ENCODE measurements at places on chromosomes 1 and 21. TPM values are rescaled to one million over a fixed set of nuclear protein-coding genes. Genes with fewer than 3 reads are reported as not detected.

- H3K27ac ChIP-seq, result no peak overlapping the region
- DNase-seq, result no peak
- no peaks in the 10 kb centered on the region for H3K4me1 ChIP-seq
- no peaks in the 10 kb centered on the region for H3K27me3 ChIP-seq
Measured at GRCh38 chr1:50305808-50306207, 117.4 kb downstream of the DMRTA2 start.

DNA sequence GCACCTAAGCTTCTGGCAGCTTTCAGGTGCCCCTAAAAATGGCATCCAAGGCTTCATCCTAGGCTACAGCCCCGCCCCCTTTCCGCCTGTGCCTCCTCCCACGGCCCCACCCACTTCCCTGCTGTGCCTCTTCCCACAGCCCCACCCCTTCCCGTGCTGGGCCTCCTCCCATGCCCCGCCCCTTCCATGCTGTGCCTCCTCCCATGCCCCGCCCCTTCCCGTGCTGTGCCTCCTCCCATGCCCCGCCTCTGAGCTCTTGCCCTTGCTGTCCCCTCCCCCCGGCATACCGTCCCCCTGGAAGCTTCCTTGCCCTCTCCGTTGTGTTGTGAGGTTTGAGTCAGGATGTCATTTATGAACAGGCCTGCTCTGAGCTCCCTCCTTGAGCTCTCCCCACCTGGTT is 228.5 kb upstream of the AJAP1 start:
- no peak for DNase-seq
- no peaks in the 10 kb centered on the region for H3K36me3 ChIP-seq
- H3K4me3 ChIP-seq, result no peak overlapping the region
- H3K4me1 ChIP-seq, result no peaks in the 10 kb centered on the region
- H3K27me3 ChIP-seq, result no peaks in the 10 kb centered on the region
- H3K27ac ChIP-seq, result no peak overlapping the region

GRCh38 chr21:37424396-37424795 is 57.8 kb downstream of the DYRK1A start:
- H3K4me1 ChIP-seq, result no peaks in the 10 kb centered on the region
- no peak overlapping the region for H3K27ac ChIP-seq
- no peak overlapping the region for H3K4me3 ChIP-seq
- DNase-seq, result no peak

DNA sequence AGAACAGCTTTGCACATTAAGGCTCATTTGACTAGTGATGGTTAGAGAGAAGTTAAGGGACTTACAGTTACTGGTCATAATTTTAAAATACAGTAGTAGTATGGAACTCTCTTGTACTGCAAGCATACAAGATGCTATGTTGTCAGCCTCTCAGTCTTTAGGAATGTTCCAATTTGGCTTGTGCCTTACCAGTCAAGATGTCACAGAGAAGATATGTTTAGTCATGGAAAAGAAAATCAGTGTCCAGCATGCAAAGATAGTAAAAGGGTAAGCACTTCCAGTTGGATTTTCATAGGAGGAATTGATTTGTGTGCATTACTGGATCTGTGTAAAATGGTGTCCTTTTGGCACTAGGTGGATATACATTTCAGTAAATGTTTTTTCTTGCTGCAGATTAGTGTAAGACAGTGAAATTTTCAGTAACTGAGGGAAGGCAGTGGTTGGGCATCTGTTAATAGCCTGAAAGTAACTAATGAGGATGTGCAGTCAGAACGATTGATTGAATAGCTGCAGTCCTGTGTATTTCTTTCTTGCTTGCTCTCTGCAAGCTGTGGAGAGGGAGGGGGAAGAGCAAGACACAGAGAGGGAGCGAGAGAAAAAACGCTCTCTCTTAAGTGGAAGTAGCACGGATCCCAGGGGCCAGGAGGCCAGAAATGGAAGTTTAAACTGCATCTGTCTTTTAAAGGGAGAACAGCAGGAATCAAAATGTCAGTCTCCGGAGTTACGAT is 108.2 kb downstream of the CLEC20A start:
- no peaks in the 10 kb centered on the region for H3K27me3 ChIP-seq
- no peak overlapping the region for H3K27ac ChIP-seq
- H3K36me3 ChIP-seq, result no peaks in the 10 kb centered on the region
- DNase-seq, result no peak

Gene CDC20
- total RNA-seq, result 14.9 TPM

Gene OR2T35
- not detected for total RNA-seq

Gene TFF3
- total RNA-seq, result 49.8 TPM

All from prostate gland (tissue), 2 donors.